ENCODE measurements at places on chromosomes 3 and 15.

- DNase-seq = no peak
Observed at GRCh38 chr15:59401824-59402569, 29.3 kb upstream of the MYO1E start.

DNA sequence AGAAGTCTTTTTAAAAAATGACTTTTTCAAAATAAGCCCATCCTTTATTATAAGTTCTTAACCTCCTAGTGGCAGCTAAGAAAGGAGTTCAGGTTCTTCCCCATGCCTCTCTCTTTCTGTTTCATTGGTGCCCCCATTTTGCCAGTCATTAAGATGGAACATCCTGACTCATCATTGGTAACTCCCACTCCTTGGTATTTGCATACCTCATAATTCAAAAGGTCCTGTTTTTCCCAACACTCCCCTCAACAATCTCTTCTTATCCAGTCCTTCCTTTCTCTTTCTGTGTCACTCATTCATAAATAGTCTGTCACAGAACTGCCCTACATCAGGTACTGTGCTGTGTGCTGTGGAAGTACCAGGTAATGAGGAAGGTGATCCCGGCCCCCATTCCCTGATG lies 394.0 kb downstream of the FOXP1 start:
- peak; percentile 53 for DNase-seq

DNA sequence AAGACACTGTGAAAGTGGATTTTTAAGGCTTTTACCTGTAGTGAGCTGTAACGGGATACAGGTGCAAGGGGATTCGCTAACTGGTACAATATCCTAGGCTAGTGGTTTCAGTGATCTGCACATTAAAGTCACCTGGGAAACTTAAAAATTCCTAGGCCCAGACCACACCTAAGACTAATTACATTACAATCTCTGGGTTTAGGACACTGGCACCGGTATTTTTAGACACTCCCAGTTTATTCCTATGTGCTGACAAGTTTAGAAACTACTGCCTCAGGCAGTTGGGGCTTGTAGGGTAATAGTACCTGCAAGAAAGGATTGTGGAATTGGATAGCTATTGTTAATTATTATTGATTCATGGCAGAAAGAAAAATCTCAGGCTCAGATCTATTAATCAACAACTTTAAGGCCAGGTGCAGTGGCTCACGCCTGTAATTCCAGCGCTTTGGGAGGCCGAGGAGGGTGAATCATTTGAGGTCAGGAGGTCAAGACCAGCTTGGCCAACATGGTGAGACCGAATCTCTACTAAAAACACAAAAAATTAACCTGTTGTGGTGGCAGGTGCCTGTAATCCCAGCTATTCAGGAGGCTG lies 50.4 kb upstream of the CASR start:
- no peak for DNase-seq

GRCh38 chr15:73765778-73766177 lies 12.6 kb upstream of the INSYN1 start:
- DNase-seq = no peak

- no peak for DNase-seq
Observed at GRCh38 chr3:167587651-167588050, 66.1 kb downstream of the WDR49 start.

- DNase-seq = no peak
Observed at GRCh38 chr15:70320482-70320881, 222.8 kb upstream of the TLE3 start.
